GM12865 (cell line): ENCODE measurements at places on chromosomes 3 and 15.

- peak; percentile 22 for DNase-seq
Observed at GRCh38 chr15:45276831-45277230, 24.8 kb downstream of the SLC28A2 start.

GRCh38 chr3:137294139-137294538 lies 336.4 kb downstream of the IL20RB start:
- DNase-seq = no peak

- no peak for DNase-seq
Observed at GRCh38 chr3:36525115-36525801, 145.0 kb downstream of the STAC start.

GRCh38 chr15:39692356-39693327 lies 90.0 kb downstream of the FSIP1 start:
- peak; percentile 40 for DNase-seq

- DNase-seq = peak; percentile 71
Observed at GRCh38 chr3:190001426-190001825, 119.3 kb downstream of the P3H2 start.

DNA sequence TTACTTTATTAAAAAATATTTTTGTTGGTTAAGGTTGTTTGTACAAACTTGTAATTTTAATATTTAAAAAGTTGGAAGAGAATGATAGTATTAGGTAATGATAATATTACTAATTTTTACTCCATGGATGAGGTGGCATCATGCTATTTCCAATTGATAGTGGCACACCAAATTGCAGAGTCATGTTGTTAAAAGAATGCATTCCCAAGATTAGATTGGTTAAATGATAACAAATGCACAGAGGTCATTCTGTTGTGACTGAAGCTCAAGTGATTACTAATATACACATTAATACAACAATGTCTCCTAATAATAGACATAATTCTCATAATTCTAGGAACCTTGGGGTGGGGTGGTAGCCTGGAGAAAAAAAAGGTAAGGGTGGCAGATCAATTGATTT lies 73.2 kb upstream of the ZBED2 start:
- no peak for DNase-seq

GRCh38 chr3:155088706-155089345 lies 8.7 kb downstream of the MME start:
- DNase-seq = no peak

GRCh38 chr15:71755092-71755970 lies 55.0 kb upstream of the NR2E3 start:
- DNase-seq = no peak

DNA sequence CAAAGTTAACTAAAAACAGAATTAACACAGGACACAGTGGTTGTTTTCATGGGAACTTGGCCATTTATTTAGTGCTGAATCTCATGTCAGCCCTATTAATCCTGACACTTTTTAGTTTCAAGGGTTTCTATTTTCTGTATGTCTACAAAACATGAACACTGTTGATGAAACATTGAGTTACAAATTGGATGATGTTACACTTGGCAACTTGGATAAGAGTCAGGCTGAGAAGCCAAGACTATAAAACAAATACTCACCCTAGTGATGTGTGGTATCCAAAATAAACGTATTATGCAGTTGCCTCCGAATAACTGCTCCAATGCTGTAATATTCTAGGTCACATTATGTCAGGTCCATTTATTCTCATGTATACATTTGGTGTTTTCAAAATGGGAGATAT lies 349.6 kb downstream of the ZIC1 start:
- DNase-seq = no peak

- DNase-seq = no peak
Observed at GRCh38 chr3:171415070-171415469, 45.1 kb downstream of the TNIK start.

DNA sequence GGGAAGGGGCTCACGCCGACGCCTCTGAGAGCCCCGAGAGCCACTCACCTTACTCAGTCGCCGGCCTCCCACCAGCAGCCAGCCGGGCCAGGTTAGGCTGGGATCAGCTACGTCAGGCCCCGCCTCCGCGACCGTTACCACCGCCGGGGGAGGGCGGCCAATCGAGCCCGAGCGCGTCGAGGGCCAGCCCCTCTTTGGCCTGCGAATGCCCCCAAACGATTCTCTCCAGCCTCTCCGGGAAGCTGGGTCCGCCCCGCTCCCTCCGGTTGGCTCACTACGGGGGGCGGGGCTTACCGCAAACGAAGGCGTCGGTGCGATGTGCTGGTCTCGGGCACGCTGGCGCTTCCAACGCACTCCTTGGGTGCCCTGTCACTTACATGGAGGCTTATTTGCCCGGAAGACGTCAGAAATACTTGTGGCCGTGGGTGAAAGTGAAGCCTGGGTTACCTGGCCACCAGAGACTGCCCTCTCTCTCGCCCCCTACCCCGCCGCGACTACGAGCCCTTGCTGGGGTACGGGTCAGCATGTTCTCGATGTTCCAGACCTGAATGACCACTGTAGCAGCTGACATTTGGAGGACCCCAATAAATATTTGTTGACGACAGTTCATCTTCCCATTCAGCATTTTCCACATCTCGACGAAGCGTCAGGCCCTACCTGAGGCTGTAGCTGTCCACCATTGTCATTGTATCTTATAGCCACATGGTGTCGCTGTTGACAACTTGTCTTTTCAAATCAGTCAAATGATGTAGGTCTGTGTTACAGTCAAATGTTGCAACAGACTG lies at the start of gene CEP70:
TSS of gene CEP70 (minus strand) at position 111 of the 785 bp plus-strand sequence. CDS start 21,333 bp downstream, outside the sequence.
- peak; percentile 88 for DNase-seq

- no peak for DNase-seq
Observed at GRCh38 chr15:25333049-25333448, 105.8 kb downstream of the UBE3A start.

GRCh38 chr3:126495786-126496185 lies 20.1 kb upstream of the ZXDC start:
- DNase-seq = no peak

DNA sequence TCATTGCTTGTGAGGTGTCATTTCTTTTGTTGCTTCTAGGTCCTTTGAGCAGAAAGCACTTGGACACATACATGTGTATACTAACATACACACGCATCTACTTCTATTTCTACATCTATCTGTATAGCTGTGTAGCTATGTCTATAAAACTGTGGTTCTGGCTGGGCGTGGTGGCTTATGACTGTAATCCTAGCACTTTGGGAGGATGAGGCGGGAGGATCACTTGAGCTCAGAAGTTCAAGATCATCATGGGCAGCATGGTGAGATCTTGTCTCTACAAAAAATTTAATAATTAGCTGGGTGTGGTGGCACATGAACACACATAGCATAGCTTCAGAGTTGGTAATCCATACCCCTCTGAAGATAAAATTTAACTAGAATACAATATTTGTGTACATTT lies 65.0 kb upstream of the MAGI1 start:
- no peak for DNase-seq

GRCh38 chr3:23239211-23240068 lies 36.3 kb downstream of the UBE2E2 start:
- no peak for DNase-seq
